ENCODE measurements at places on chromosomes 2 and 18. TPM values are rescaled to one million over a fixed set of nuclear protein-coding genes. Genes with fewer than 3 reads are reported as not detected.

Gene MARCHF7
- polyA plus RNA-seq: 142 TPM

DNA sequence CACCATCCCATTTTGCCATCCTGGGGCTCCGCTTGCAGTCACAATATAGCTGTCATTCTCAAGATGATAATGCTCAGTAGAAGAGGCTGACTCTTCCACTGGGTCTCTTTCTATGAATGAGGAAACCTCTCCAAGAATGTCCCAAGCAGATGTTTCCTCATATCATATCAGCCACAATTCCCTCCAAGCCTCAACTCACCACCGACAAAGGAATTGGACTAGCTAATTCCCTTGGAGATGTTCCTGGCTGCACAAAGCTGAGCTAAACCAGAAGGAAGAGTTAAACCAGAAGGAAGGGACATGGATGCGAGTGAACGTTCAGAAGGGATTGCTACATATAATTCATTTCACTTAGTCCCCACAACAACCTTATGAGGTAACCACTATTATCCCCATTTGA, 65.0 kb upstream of the NPAS2 start:
- DNase-seq: no peak

- DNase-seq: no peak
These were observed 53.6 kb downstream of the SMAD2 start for GRCh38 chr18:47876813-47877212.

- no peak for DNase-seq
These were observed 81.3 kb downstream of the MOGAT1 start for GRCh38 chr2:222752746-222753145.

Measured in left renal cortex interstitium (tissue), 4 donors.